Body of pancreas (tissue), 4 donors: ENCODE measurements at places on chromosomes 2 and 18. TPM values are rescaled to one million over a fixed set of nuclear protein-coding genes. Genes with fewer than 3 reads are reported as not detected.

DNA sequence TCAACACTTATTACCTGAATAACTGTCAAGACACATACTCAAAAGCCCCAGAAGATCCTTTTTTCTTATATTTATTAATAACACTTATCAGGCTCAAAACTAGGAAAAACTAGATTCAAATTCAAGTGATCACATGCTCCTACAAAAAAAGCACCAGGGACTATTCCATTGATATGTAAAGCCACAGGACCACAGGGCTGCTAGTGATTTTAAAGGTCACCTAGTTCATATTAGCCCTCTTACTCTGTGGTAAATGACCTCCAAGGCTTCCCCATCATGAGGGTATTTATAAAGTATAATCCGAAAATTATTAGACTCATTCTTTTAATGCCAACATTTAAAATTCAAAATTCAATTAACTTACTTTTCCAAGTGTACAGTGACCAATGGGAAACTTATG, 52.5 kb downstream of the LRPPRC start:
- H3K4me1 ChIP-seq: no peaks in the 10 kb centered on the region
- no peaks in the 10 kb centered on the region for H3K27me3 ChIP-seq
- H3K27ac ChIP-seq: no peak overlapping the region
- DNase-seq: no peak
- peaks cover 14% of the 10 kb centered on the region for H3K36me3 ChIP-seq

DNA sequence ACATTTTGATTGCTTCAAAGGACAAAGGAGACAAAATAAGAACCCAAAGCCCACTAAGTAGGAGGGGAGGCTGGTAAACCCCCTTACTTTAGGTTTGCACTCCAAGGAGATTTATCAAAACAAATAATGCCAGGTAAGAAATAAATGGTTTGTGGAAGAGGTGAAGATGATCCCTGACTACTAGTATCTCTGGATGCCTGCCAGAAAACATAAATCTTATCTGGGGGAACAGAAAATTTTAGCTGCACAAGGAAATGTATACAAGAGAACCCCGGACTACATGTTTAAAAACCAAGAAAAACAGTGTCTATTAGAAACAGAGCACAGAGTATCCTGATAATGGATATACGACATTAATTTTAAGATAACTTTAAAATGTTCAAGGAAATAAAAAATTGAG, 114.1 kb downstream of the TRABD2A start:
- H3K27ac ChIP-seq: no peak overlapping the region
- no peaks in the 10 kb centered on the region for H3K4me1 ChIP-seq
- H3K27me3 ChIP-seq: no peaks in the 10 kb centered on the region
- DNase-seq: no peak
- no peak overlapping the region for H3K4me3 ChIP-seq
- H3K36me3 ChIP-seq: no peaks in the 10 kb centered on the region

- H3K27ac ChIP-seq: no peak overlapping the region
- no peak overlapping the region for H3K4me3 ChIP-seq
- no peaks in the 10 kb centered on the region for H3K27me3 ChIP-seq
- H3K36me3 ChIP-seq: peaks cover 5% of the 10 kb centered on the region
Measured at GRCh38 chr2:177489719-177490301, 97.2 kb downstream of the AGPS start.

DNA sequence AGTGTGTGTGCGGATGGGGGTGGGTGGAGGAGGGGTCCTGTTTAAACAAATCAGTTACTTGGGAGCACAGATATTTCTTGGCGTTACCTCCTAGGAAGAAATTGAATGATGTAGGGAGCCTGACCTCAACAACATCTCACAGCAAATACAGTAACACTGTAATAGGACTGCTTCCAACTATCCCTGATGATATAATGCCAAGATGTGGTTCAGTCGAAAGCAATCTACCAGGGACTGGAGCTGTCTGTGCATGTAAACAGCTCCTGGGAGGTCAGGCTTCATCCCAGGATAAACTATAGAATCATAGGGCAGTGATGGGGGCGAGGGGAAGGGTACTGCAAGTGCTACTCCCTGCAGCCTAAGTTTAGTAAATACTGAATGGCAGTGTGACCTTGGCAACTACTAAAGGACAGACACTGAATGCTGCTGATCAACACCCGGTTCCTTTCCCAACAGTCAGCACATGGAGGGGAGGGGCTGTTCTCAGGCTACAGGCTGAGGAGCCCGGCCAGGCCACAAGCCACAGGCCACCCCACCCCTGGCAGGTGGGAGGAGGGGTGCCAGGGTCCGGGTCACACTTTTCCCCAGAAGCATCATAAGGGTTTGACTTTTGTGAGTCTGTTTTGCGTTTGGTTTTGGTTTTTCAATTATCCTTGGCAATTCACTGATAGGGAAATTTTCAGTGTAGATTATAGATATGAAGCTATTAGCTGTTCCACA, 85.3 kb upstream of the ZNF397 start:
- H3K27me3 ChIP-seq: no peaks in the 10 kb centered on the region
- H3K27ac ChIP-seq: peak overlapping the region; percentile 18
- H3K4me3 ChIP-seq: no peak overlapping the region
- peaks cover 9% of the 10 kb centered on the region for H3K4me1 ChIP-seq

DNA sequence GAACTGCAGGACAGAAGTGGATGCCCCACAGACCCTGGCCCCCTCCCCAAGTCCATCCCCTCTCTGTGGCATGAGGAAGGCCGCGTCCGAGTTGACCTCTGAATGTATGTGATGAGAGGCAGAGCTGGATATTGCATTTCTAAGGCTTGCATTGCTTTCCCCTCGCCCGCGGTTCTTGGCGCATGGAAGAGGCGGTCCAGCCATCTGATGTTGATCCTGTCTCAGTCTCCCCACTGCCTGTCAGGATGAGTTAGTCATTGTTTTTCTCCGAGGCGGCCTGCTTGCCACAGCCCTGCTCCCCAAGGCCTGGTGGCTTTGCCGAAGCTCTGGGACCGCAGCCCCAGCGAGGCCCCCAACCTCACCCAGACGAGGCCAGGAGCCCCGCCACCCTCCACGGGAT, 88.6 kb downstream of the SMAD7 start:
- no peak overlapping the region for H3K4me3 ChIP-seq
- H3K27ac ChIP-seq: no peak overlapping the region
- DNase-seq: no peak
- no peaks in the 10 kb centered on the region for H3K27me3 ChIP-seq
- H3K4me1 ChIP-seq: peaks cover 7% of the 10 kb centered on the region
- no peaks in the 10 kb centered on the region for H3K36me3 ChIP-seq

DNA sequence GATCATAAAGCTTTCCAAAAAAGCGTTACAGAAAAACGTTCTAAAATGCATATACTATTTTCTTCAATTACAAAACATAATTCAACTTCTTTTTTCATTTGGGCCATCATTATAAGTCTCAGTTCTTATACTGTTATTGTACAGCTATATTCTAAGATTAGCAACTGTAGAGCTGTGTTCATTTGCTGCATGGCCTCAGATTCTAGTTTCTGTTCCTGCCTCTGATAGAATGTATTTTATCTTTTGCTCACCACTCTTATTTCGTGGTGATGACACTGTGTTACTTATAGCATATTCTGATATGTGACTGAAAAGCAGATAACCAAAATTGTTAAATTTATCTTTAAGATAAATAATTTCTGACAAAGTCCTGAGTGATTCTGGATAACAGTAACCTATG, 67.2 kb downstream of the PTRHD1 start:
- no peak overlapping the region for H3K4me3 ChIP-seq
- no peaks in the 10 kb centered on the region for H3K27me3 ChIP-seq
- H3K36me3 ChIP-seq: no peaks in the 10 kb centered on the region
- H3K4me1 ChIP-seq: peaks cover 8% of the 10 kb centered on the region
- H3K27ac ChIP-seq: no peak overlapping the region

DNA sequence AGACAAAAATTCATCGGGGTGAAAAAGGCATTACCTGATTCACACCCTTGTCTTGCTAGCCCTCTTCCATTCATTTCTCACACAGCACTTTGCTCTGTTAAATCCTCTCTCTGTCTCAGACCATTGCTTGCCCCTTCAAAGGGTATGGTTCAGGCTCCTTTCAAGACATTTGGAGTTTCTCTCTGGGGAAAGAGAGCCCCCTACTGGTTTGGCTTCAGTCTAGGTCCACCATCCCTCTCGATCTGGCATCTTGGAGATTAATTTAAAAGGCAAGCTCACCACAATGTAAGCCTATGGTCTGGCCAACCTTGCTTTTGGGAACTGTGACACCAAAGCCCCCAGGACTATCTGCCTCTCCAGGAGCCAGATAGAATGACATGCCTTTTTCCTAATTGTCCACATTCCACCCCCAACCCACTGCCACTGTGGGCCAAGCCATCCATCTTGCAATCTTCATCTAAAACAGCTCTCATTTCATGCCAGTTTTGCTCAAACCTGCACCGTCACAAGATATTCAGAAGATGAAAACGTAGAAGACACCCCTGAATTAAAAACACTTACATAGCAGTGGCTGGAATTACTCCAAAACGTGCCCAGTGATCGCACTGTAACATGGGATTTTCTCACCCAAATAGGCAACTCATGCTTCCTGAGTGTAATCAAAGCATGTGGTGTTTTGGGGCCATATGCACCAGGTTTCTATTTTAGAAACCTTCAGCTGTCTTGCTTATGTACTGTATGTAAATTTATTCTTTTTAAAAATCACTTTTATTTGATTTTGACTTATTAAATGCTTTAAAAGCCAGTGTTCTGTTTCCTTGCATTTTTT, 93.9 kb downstream of the FARSB start:
- no peaks in the 10 kb centered on the region for H3K36me3 ChIP-seq
- H3K4me1 ChIP-seq: no peaks in the 10 kb centered on the region
- no peak overlapping the region for H3K27ac ChIP-seq
- H3K4me3 ChIP-seq: no peak overlapping the region

GRCh38 chr18:7846335-7846734, 279.2 kb downstream of the PTPRM start:
- no peaks in the 10 kb centered on the region for H3K27me3 ChIP-seq
- DNase-seq: no peak
- no peak overlapping the region for H3K4me3 ChIP-seq
- no peaks in the 10 kb centered on the region for H3K36me3 ChIP-seq

- H3K4me1 ChIP-seq: peaks cover 15% of the 10 kb centered on the region
- H3K4me3 ChIP-seq: no peak overlapping the region
- H3K27me3 ChIP-seq: no peaks in the 10 kb centered on the region
- H3K36me3 ChIP-seq: no peaks in the 10 kb centered on the region
- DNase-seq: peak; percentile 89
Measured at GRCh38 chr2:237291138-237291792, 122.7 kb downstream of the COL6A3 start.

- H3K4me3 ChIP-seq: no peak overlapping the region
- H3K27me3 ChIP-seq: no peaks in the 10 kb centered on the region
- H3K36me3 ChIP-seq: no peaks in the 10 kb centered on the region
- no peak overlapping the region for H3K27ac ChIP-seq
Measured at GRCh38 chr18:60347526-60348045, 25.0 kb downstream of the MC4R start.

- H3K4me3 ChIP-seq: no peak overlapping the region
- H3K27ac ChIP-seq: no peak overlapping the region
- no peaks in the 10 kb centered on the region for H3K27me3 ChIP-seq
- no peaks in the 10 kb centered on the region for H3K36me3 ChIP-seq
Measured at GRCh38 chr2:133760376-133760775, 192.1 kb upstream of the NCKAP5 start.

The TCF7L1 gene
- total RNA-seq: 4.3 TPM

The SAG gene
- not detected for total RNA-seq

The TMEM17 gene
- total RNA-seq: 3.3 TPM

The CAVIN2 gene
- 15.8 TPM for total RNA-seq

The CDK5R2 gene
- 0.78 TPM for total RNA-seq

The RAX gene
- not detected for total RNA-seq
